ENCODE measurements at places on chromosomes 1 and 21.

- DNase-seq, result no peak
Measured at GRCh38 chr1:212727386-212728181, 27.9 kb upstream of the BATF3 start.

- no peak for DNase-seq
Measured at GRCh38 chr1:178094739-178095645, 1.1 kb downstream of the RASAL2 start.

DNA sequence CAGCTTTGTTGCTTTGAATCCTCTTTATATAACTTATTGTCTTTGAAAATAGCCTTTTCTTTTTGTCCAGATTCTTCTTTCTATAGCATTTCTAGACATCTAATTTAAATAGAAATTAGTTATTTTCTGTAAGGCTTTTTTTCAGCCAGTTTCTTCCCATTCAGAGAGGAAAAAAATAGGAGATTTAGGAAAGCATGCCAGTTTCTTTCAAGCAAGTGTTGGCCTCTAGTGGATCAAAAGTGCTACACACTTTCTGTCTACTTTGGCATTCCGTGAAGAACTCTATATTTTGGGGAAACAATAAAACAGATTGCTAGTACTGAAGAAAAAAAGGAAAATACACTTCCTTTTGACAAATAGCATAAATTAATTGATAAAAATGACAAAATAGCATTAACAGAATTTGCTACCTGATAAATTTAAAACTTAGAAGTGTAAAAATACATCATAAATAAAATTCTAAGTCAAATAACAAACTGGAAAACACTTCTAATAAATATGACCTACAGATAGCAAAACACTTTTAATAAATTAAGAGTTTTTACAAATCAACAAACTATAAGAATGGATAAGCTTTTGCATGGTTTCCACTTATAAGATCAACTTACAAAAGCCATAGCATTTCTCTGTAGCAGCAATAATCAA, 13.1 kb upstream of the EXO1 start:
- no peak for DNase-seq

GRCh38 chr1:154502066-154502743, at the start of the genes SHE and TDRD10:
Gene SHE (minus strand): TSS chr1:154502412. CDS start chr1:154502026, 386 bp downstream.
Gene TDRD10 (plus strand): TSS chr1:154502219. CDS start chr1:154506904, 4,685 bp downstream.
- DNase-seq, result no peak

- DNase-seq, result no peak
Measured at GRCh38 chr1:60149251-60149650, 75.7 kb upstream of the C1orf87 start.

DNA sequence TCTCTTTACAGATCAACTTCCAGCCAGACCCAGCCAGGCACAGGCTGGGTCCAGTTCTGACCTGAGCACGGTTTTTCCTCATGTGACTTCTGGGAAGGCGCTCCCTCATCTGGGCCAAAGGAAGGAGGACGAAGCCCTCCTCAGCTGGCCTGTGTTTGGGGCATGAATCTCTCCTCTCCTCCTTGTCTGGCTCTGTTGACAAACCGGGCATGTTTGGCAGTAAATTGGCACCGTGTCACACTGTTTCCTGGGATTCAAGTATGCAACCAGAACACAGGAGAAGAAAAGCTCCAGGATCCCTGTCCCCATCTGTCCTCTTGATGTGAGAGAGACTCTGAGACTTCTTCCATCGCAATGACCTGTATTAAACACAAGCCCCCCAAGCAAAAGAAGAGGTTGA, 18.3 kb downstream of the NECAP2 start:
- no peak for DNase-seq

GRCh38 chr1:163147019-163147418, 55.7 kb downstream of the RGS5 start:
- no peak for DNase-seq

Data from activated CD8-positive, alpha-beta T cell treated with anti-CD3 and anti-CD28 coated beads, Interleukin-2, amount 10 ng/mL, durations not matched to agents 7 days and 5 days (primary cell).